ENCODE measurements at places on chromosomes 11 and 22.

- DNase-seq = no peak
Measured at GRCh38 chr11:115193914-115194801, 310.1 kb downstream of the CADM1 start.

- DNase-seq = no peak
Measured at GRCh38 chr11:113977701-113978100, 2.8 kb downstream of the HTR3A start.

DNA sequence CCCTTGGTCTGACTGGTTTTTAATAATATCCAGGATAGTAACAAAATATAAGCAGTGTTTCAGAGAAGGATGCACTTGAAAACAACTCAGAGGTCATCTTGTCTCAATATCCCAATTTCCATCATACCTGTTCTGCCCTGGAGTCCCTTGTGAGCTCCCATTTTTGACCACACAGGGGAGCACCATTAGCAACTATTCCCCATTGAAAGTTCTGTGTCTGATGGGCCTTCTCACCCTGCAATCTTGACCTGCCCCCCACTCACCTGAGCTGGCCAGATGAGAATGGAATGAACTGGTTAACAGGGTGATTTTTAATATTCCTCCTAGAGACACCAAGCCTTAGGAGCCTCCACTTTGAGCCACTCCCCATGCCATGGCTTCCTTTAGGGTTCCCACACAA is 3.8 kb upstream of the CAPN5 start:
- no peak for DNase-seq

DNA sequence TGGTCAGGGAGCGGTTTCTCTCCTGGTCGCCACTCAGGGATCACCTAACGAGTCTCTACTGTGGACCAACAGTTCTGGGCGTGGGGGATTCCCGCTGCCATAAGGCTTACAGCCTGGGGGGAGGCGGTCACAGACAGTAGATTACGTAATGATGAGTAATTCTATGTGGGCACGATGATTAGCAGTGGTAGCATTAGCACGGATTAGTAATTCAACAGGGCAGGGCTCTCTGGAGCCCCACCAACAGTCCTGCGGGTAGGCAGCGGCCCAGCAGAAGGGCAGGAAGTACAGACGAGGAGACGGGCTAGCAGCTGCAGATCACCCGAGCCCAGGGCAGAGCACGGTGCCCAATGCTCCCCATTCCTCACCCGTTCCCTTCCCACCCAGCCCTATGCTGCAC is 3.6 kb downstream of the SHISAL1 start:
- DNase-seq = no peak

GRCh38 chr22:48929276-48929790 is 898.3 kb downstream of the BRD1 start:
- DNase-seq = no peak

- no peak for DNase-seq
Measured at GRCh38 chr22:33224841-33225240, 166.7 kb upstream of the SYN3 start.

DNA sequence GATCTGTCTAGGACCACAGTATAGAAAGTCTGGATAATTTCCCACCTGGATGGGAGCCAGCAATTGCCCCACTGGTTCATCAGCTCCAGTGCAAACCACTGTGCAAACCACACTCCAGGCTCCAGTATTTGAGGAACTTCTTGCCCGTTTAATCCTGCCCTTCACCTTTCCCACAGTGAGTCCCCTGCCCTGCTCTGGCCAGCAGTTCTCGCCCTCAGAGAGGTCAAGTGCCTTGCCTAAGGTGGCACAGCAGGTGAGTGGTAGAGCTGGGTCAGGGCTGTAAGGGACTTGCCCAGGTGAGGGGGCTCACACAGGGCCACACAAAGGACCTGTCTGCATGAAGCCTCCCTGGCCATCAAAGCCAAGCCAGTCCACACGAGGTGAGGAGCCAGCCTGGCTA is 24.1 kb downstream of the MS4A10 start:
- DNase-seq = no peak

- no peak for DNase-seq
Measured at GRCh38 chr22:42367980-42368378, 64.2 kb downstream of the NFAM1 start.

- DNase-seq = no peak
Measured at GRCh38 chr11:73671701-73672100, 25.3 kb downstream of the PLEKHB1 start.

DNA sequence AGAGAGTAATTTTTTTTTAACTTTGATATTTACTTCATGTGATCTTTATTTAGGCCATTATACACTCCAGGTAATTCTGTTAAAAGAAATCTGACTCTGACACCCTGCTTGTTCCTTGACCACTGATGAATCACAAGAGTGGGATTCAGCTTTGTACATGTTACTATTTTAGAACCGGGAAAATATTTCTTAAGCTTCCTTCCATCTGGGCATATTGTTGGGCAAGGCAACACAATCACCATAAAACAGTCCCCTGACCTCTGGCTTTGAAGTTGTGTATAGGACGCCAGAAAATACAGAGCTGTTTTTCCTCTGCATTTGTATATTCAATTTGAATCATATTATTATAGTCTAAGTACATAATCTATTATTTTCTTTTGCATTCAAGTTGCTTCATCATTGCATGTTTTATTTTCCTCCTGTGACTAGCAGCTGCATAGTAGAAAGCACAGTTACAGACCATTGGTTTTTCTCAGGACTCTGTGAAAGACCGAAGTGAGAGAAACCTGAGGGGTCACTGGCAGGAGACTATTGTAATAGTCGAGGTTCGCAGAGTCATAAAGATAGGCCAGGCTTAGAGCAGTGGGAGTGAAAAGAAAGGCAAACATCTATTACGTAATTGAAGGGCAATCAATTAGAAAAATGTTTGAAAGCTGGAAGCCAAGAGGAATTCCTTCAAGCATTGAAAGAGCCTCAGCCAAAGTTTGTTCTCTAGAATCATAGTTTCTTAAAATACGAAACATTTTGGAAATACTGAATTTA is 51.8 kb upstream of the SLC36A4 start:
- no peak for DNase-seq

DNA sequence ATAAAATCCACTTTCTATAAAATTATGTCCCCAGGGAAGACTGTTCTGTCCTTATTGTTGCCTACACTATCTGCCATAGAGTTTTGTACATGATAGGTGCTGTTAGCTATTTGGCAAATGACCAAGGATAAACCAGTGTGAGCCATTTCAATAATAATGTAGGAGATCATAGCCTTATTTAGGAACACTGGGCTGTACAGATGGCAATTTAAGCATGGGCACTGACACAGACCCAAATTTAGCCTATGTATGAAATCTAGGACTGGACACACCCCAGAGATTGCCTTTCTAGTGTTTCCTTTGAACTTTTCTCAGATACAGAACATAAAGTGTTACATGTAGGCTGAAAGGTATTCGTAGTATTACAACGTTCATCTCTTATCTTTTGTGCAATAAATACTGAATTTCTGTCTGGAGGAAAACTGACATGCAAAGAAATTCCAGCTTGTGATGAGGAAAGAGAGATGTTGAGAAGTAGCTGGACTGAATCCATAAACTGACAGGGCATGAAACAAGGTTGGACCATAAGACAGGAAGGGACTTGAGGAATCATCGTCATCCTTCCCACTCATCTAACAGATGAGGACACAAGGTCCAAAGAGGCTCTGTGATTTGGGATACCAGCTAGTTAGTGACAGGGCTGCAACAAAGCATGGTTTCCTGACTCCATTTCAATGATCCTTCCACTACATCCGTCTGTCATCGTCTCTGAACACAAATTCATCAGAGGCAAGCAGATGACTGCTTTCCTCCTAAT is 60.3 kb downstream of the TMPRSS5 start:
- no peak for DNase-seq

GRCh38 chr11:83691451-83691950 is 405.3 kb upstream of the CCDC90B start:
- DNase-seq = no peak

- DNase-seq = no peak
Measured at GRCh38 chr11:118898400-118899295, 15.0 kb downstream of the CXCR5 start.

DNA sequence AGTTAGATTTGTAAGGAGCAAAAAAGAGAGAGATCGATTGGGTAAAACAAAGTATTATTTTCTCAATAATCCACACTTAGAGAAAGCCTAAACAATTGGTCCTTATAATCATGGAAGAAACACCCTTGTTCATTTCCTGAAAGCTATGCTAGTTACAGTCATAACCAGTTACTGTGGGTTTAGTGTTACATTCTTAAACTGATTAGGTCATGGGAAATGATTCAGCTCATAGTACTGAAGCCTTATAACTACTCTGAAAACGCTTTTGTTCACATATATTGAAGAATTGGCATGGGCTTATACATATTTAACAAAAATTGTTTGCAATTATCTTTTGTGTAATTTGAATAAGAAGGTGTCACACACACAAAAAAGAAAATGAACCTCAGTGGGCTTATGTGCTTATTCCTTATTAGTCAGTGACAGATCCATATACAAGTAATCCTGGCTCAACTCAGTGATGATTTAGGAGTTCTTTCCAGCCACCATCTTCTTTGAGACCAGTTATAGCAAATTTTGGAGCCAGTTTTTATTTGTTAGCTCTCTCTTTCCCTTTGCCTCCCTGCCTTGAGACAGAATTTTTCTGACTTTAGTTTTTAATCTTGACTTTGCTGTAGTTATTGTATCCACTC is 198.5 kb upstream of the CTSC start:
- no peak for DNase-seq

GRCh38 chr22:46446799-46447198 is 90.6 kb downstream of the CELSR1 start:
- DNase-seq = no peak

- DNase-seq = no peak
Measured at GRCh38 chr11:101126551-101127196, 2.9 kb downstream of the PGR start.

DNA sequence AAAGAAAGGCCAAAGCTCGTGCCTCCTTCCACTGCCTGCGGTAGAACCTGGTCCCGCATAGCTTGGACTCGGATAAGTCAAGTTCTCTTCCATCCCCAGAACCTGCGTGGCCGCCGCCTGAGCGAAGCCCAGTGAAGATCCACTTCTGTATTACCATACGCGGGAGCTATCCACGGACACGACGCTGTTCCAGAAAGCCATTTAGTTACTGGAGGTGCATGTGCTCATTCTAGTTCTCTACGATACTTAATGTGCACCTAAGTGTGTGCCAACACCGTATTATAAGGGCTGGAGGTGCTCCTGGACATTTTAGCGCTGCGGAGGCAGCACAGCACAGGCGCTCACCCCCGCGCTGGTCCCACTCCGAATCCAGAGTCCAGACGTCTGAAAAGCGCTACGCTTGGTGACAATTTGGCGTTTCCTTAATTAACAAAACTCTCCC is 1.4 kb downstream of the WT1 start:
- DNase-seq = no peak

GRCh38 chr22:44752285-44753188 is at the start of gene ARHGAP8:
ARHGAP8 (plus strand) TSS chr22:44752575; CDS start chr22:44786528, 33,953 bp downstream.
- no peak for DNase-seq

DNA sequence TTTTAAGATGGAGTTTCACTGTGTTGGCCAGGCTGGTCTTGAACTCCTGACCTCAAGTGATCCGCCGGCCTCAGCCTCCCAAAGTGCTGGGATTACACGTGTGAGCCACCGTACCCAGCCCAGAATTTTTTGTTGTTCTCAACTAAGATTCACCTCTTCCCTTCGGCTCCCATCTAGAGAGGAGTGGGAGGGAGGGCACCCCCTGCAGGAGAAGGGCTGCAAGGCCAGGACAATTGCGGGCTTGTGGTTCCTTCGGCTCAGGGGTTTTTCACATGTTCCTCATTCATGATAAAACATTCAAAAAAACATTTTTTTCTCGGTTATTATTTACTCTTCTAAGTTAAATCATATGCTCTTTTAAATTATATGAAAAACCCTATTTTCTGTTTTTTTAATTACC is 201.1 kb upstream of the LRRC4C start:
- peak; percentile 9 for DNase-seq

- DNase-seq = no peak
Measured at GRCh38 chr22:39254789-39255298, 10.1 kb upstream of the PDGFB start.

GRCh38 chr22:35475545-35475944 is 65.1 kb upstream of the RASD2 start:
- DNase-seq = no peak

DNA sequence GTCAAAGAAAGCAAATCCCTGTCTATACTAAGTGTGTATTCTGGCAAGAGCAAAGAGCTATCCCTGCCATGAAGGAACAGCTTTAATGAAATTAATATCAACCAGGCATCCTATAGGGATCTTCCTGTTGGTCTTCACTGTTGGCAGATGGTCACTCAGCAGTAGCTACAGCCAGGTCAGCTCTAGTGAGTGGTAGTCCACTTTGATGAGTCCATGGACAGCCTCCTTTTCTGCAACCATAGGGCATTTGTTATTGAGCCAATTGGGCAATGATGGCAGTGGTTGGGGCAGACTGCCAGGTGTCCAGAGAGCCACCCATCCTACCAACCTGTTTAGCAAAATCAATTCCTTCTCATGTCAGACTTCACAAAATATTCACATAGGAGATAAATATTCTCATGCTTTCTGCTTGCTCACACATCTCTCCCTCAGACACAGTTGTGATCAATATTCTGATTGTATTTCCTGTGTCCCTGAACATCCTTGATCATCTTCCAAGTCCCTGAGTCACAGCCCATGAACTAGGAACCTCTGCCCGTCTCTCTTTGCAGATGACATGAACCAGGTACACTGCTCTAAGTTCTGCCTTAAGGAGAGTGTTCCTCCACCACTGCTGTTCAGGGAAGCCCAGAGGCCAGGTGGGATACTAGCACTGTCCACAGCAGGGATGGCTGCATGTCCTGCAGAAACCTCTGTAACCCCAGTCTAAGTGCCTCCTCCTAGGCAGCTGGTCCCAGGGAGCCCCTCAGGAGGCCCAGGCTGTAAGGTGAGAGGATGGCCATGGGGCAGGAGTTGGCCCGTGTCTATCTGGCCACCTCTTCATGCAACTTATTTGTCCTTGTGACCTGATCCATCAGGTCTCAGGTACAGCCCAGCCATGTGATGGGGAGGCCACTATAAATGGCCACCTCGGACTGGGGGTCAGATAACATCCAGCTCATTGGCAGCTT is 74.2 kb upstream of the IGLL5 start:
- DNase-seq = no peak

DNA sequence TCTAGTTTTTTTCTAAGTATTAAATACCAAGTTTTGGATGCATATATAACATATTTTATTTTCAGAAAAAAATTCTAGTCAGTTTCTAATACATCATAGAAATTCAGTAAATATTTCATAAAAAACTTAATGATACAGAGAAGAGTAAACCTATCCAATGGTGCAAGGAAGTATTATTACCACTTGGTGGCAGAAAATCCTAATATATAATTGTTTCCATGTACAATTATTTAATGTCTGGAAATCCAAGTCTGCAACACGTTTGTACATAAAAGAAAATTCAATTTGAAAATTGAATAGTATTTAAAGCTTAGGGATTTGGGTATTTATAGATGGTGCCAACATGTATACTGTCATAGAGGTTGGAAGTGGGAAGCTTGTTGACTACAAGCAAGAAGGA is 127.0 kb downstream of the TRPC6 start:
- no peak for DNase-seq

GRCh38 chr11:119167933-119168332 is 592 bp upstream of the NLRX1 start:
- DNase-seq = no peak

Data from iPS DF 6.9 (cell line).